Aorta (tissue), 5 donors: ENCODE measurements at places on chromosomes 11 and 22. TPM values are rescaled to one million over a fixed set of nuclear protein-coding genes. Genes with fewer than 3 reads are reported as not detected.

- no peak for DNase-seq
Observed at GRCh38 chr11:95229199-95229992, 1.6 kb downstream of the SESN3 start.

- DNase-seq: no peak
Observed at GRCh38 chr11:86726118-86726753, 53.8 kb upstream of the ME3 start.

GRCh38 chr22:19086896-19087295, 35.3 kb downstream of the DGCR2 start:
- DNase-seq: no peak

DNA sequence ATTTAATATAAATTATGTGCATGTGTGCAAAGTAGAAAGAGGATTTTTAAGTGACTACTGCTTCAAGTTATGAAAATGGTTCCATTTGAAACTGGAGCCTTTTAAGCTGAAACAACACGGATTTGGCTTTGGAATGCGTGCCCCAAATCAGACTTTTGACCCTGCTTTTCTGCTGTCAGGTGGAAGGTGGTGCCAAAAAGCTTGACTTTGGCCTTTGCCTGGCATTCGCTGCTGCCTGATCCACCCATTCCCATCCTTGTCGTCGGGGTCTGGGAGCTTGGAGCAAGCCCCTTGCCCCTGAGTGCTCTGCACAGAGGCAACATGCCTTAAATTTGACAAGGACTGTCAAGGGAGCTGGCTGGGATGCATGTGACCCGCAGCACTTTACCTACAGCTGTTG, 335.3 kb upstream of the SYN3 start:
- DNase-seq: no peak

DNA sequence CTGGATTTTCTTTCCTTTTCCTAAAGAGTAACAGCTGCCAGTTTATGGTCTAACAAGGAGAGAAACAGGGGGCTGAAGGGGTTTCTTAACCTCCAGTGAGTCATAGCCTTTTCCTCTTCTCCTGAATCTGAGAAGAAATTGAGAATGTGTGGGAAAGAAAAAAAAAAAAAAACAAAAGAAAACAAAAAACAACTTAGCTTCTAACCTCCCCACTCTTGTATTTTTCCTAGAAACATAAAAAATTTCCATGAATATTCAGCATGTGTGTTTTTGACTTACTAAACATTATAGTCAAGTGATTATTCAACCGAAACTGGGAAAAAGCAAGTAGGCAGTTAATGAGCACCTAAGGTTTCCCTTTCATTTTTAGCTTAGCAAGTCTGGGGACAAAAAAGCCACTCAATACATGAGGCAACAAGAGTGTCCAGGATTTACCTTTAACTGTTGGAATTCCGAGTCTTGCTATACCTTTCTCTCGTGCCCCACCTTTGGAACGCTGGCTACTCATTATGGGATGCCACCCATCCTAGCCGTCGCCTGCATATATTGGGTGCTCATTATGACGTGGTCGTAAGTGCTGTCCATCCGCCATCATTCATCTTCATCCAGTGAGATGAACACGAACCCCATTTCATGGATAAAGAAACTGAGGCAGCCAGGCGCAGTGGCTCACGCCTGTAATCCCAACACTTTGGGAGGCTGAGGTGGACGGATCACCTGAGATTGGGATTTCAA, 2.4 kb downstream of the ASPHD2 start:
- DNase-seq: no peak

GRCh38 chr22:48538291-48538820, 1289.3 kb downstream of the BRD1 start:
- no peak for DNase-seq

GRCh38 chr11:40295466-40295865, 1164.0 kb downstream of the LRRC4C start:
- no peak for DNase-seq

- no peak for DNase-seq
Observed at GRCh38 chr11:47243454-47243853, 5.2 kb downstream of the ACP2 start.

DNA sequence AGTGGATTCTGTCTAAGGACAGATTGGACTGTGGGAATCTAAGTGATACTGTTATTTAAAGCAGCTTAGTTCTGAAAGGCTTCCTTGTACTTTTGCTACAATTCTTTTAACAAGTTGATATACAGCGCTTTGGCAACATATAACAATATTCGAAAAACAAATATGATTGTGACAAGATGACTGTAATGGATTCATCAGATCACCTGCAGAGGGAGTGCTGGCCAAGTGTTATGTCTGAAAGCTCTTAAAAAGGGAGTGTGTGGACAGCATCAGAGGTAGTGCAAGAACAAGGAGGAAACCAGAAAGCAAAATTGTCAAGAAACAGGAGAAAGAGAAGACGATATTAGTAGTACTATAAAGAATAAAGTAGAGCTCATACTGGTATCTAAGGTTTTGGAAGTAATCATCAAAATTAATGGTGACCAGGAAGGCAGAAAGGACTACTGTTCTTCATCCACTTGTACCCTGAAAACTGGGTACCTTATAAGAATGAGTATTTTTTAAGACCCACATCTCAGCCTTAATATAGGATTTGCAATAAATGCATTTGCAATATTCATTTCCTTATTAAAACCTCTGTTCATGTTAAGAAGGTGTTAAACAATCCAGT, 1112.0 kb upstream of the CCDC90B start:
- no peak for DNase-seq

GRCh38 chr11:128914216-128915148, 23.3 kb downstream of the KCNJ5 start:
- peak; percentile 39 for DNase-seq

DNA sequence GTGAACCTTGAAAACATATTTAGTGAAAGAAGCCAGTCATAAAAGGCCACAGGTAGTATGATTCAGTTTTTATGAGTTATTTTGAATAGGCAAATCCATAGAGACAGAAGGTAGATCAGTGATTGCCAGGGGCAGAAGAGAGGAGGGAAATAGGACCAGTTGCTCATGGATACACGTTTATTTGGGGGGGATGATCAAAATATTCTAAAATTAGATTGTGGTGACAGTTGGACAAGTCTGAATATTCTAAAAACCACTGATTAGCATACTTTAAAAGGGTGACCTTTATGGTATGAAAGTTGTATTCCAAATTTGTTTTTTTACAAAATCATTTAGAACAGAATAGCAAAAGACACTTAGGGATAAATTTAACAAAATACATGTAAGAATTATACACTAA, 28.6 kb downstream of the QSER1 start:
- DNase-seq: no peak

DNA sequence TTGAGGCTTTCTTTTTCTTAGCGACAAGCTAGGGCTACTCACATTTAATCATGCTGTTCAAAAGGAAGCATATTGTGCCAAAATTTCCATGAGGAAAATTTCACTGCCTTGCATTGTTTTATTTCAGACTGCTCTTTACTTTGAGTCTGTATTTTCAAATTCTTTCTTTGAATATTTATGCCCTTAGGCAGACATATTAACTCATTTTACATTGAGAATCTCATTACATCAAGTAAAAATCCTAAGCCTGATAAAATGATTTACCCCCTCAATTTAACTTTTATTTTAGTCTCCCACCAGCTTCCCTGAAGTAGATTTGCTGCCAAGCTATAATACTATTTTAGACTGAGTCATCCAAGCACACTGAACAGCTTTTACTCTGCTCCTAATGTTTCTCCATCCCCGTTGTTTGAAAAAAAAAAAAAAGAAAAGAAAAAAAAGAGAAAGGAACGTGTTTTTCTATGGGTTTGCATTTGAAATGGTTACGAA, 189.3 kb upstream of the MTMR2 start:
- DNase-seq: no peak

DNA sequence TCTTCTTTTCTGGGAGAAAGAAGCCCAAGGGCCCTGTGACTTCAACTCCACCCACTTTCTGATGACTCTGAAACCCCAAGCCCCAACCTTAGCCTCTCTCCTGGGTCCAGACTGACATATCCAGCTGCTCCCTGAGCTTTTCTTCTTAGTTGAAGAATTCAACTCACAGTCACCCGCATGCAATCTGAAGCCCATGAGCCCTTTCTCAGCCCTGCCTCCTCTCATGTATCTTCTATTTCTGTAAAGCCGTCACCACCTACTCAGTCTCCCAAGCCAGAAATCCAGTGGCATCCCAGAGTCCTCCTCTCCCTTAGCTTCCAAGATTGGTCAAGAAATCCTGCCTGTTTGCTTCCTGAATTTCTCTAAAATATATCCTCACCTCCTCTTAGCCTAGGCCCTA, 7.1 kb upstream of the TMA7B start:
- DNase-seq: no peak

- DNase-seq: no peak
Observed at GRCh38 chr11:47021527-47021818, 84.9 kb downstream of the CSTPP1 start.

DNA sequence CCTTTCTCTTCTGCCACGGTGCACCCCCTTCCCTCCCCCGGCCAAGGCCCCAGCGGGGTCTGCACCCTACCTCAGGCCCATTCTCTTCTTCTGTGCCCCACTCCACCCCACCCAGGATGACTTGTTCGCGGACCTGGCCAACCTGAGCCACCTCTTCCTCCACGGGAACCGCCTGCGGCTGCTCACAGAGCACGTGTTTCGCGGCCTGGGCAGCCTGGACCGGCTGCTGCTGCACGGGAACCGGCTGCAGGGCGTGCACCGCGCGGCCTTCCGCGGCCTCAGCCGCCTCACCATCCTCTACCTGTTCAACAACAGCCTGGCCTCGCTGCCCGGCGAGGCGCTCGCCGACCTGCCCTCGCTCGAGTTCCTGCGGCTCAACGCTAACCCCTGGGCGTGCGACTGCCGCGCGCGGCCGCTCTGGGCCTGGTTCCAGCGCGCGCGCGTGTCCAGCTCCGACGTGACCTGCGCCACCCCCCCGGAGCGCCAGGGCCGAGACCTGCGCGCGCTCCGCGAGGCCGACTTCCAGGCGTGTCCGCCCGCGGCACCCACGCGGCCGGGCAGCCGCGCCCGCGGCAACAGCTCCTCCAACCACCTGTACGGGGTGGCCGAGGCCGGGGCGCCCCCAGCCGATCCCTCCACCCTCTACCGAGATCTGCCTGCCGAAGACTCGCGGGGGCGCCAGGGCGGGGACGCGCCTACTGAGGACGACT, 15.9 kb downstream of the RTN4RL2 start:
- no peak for DNase-seq

DNA sequence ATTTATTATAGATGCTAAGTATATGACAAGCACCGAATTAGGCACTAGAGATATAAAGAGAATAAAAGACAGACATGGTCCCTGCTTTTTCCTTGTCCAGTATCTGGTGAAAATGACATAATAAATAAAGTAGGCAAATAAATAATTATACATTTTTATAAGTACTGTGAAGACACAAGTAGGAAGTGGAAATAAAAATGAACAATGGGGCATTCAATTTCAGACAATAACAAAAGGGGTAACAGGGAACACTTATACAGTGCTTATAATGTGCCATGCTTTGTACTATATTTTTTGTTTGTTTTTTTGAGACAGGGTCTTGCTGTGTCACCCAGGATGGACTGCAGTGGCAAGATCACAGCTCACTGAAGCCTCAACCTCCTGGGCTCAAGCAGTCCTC, 4.3 kb downstream of the KBTBD3 start:
- no peak for DNase-seq

The SCGB1C1 gene
- total RNA-seq: not detected

The SLC25A22 gene
- total RNA-seq: 10.1 TPM

The PARVG gene
- 29.7 TPM for total RNA-seq

The C11orf16 gene
- not detected for total RNA-seq

The ADM2 gene
- 0.26 TPM for total RNA-seq

The RASGRP2 gene
- total RNA-seq: 52.6 TPM

The OTOG gene
- total RNA-seq: not detected

The BIK gene
- not detected for total RNA-seq

The PDE2A gene
- total RNA-seq: 53.7 TPM
